ENCODE measurements at places on chromosomes 2 and 18. TPM values are rescaled to one million over a fixed set of nuclear protein-coding genes. Genes with fewer than 3 reads are reported as not detected.

The TIGD1 gene
- polyA plus RNA-seq, result 7.0 TPM

The ABCG8 gene
- polyA plus RNA-seq, result not detected

The HRH4 gene
- polyA plus RNA-seq, result not detected

The RTP5 gene
- polyA plus RNA-seq, result not detected

All from SK-N-SH (cell line).